ENCODE measurements at places on chromosomes 16 and 17.

GRCh38 chr17:62714016-62714777, 86.7 kb downstream of the MRC2 start:
- no peak for DNase-seq

DNA sequence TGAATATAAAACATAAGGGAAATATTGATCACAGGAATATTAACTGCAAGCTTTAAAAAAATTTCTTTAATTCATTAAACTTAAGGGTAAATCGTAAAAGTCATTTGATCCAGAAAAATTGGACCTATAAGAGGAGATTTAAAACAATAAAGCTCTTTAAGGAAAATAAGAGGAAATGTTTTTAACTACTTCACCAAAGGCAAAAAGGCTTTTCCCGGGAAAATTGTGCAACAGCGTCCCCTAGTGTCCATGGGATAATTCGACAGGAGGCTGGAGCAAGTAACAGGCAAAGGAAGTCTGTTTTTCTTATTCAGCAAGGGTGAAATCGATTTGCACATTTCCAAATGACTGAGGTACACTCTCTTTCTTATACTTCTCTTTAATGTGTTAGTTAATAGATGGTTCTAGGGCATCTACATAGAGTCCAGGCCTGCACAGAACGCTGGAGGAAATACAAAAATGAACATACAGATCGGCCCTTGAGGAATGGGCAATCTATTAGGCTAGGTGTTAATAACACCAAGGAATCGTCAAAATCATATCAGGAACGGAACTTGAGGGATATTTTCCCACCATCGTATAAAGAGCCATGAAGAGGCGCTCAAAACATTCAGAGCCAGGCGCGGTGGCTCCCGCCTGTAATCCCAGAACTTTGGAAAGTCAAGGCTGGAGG, 61.4 kb downstream of the ZNF18 start:
- DNase-seq, result no peak

DNA sequence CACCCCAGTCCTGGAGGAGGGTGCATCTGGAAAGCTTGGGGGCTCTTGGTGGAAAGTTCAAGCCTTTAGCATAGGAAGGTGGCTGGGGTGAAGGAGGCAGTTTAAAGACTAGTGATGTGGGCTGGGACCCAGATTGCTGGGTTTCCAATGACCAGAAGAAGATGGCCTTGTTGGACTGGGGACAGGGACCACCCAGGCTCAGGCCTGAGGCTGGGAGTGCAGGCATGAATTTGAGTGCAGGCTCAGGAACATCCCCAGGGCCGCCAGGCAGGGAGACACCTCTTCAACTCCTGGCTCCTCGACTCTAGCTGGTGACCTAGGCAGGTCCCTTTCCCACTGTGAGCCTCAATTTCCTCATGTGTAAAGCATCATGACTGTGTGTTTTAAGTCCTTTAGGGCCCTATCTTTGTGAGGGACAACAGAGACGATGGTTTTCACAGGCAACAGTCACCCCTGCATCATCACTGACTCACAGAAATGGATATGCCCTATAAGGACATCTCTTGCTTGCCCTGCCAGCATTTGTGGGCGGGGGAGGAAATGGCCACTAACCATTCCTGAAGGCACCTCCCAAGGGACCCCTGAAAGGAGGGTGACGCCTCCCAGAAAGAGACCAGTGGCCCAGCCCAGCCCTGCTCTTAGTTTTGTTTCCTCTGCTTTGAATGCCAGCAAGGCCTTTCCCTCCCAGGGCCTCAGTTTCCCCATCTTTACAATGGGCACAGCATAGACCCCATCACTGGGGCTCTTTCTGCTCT, 11.1 kb downstream of the NLRC5 start:
- DNase-seq, result peak; percentile 46

DNA sequence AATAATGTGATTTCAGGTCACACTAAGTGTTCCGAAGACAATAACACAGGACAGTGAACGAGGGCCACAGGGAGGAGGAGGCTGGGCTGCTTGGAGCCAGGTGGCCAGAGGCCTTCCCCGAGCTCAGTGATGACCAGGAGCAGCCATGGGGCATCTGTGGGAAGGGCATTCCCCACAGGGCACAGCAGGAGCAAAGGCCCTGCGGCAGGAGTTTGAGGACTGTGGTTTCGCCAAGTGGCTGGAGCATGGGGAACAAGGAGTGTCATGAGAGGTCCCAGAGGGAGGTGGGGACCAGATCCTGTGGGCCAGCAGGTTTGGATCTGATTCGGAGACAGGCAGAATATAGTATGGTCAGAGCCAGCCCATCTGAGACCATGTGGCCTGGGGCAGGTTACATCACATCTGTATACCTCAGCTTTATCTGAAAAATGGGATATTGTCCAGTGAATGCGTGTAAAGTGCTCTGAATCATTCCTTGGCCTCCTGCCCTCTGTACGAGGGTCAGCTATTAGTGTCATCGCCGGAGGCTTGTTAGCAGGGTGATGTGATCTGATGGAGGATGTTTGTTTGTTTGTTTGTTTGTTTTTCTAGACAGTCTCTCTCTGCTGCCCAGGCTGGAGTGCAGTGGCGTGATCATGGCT, 176.8 kb downstream of the KATNIP start:
- DNase-seq, result no peak

GRCh38 chr16:83781-84615, 6.0 kb downstream of the MPG start:
- no peak for DNase-seq

GRCh38 chr16:12767897-12768296, 35.8 kb downstream of the CPPED1 start:
- DNase-seq, result peak; percentile 74

DNA sequence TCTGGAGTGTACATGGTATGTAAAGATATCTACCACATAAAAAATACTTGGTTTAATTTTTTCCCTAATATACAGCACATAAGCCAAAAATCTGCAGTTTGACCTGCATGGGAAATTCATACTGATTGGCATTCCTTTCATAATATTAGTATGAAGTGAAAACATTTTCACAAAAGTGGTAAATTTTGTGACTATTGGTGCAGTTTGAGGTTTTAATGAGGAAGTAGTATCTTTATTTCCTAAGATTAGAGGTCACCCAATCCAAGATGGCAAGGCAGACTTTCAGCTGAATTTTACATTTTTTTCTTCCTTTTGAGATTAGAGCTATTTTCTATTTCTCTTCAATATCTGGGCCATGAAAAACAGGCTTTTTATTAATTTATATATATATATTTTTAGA, 21.2 kb downstream of the METTL9 start:
- DNase-seq, result no peak

DNA sequence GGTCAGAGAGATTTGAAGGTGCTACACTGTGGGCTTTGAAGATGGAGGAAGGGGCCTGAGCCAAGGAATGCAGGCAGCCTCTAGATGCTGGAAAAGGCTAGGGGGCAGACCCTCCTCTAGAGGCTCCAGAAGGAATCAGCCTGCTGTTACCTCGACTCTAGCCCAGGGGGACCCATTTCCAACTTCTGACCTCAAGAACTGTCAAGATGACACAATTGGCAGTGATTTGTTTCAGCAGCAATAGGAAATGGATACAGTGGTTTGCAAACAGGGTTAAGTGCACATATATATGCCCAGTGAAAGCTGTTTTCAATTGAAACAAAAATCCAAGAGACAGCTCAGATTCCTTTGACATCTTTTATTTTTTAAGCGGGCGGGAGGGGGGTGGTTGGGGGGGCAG, 3.7 kb upstream of the ZDHHC1 start:
- DNase-seq, result no peak

- no peak for DNase-seq
Measured at GRCh38 chr16:24070851-24071250, 185.3 kb upstream of the CACNG3 start.

DNA sequence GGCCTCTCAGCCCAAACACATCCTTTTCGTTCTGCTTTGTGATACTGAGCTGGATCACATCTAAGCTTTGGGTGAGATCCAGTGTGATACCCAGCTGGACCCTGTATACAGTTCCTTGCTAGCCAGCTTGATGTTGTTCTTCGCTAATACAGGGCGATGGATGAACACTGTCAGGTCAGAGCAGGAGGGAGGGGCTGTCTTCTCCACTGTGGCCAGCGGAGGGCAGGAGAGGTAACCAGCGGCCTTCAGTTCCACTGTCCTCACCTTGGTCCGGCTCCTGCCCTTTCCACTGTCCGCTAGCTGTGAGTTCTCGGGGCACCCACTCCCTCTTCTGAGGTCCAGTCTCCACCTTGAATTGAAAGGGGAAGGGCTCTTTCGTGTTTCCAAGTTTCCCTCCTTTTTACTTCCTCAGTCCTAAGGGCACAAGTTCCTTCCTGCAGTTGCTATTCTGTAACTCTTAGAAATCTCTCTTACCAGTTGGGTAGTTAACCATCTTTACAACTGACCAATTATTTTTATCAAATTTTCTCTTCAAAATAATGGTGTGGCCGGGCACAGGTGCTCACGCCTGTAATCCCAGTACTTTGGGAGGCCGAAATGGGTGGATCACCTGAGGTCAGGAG, 3.0 kb upstream of the ZNF213 start:
- no peak for DNase-seq

- no peak for DNase-seq
Measured at GRCh38 chr17:12024327-12024726, 3.6 kb downstream of the MAP2K4 start.

DNA sequence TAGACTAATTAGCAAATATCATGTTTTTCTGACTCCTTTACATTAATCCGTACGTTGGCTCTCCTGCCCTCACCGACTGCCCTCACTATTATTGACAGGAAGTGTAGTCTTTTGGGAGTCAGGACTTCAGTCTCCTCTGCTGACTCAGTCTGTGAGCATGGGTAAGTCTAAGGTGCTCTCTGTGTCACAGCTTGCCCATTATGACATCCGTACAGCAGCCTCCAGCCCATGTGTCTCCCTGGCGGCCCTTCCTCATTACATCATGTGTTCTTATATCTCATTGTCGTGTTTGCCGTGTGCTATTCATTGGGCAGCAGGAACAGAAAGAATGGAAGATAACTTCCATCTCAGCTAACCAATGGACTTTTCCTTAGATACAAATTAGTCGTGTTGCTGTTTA, 77.5 kb downstream of the MRTFB start:
- no peak for DNase-seq

DNA sequence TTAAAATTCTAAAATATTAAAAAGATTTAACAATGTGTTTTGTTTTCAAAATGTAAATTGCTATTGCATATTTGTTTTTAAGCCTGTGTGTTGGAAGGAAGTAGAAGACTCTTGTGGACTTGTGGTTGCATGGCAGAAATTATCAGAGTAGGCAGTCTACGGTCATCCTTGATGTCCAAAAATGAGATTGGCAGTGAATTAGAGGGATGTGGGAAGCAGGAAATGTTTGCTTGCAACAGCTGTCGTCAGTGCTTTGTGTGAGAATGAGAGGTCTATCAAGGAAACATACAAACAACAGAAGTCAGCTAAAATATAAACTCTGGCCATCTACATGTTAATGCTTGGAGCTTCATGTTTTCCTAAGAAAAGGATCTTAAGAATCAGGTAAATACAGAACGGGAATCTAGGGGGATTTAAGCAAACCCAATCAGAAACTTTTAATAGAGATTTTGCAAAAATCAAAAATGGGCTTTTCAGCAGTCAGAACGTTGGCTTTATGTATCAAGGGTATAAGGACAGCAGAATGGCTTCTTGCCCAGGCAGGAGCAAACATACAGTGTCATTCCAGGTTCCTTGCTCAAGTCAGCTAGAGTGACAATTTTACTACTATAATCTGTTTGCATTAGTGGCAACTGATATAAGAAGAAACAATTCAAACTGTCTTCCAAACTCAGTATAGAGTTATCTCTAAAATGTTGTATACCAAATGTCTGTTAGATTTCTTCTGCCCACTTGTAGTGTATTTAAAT, 196.7 kb downstream of the CYB561 start:
- DNase-seq, result no peak

DNA sequence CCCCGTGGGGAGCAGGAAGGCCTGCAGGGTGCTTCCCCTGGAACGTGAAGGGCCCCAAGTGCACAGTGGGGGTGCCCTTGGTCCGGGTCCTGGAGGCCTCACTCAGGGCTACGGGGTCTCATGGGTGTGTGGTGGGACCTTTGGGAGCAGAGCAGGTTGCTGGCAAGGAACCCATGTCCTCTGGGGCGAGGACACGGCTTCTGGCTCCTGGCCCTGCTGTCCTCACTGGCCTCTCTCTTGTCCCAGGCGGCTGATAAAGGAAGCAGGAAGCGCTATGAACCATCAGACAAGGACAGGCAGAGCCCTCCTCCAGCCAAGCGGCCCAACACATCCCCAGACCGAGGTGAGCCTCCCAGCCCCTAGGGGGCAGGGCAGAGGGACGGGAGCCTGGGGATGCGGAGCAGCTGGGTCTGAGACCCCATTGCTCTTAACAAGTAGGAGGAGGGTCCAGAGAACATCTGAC, 9.8 kb upstream of the IL17C start:
- DNase-seq, result no peak

GRCh38 chr17:13939222-13939621, 130.1 kb upstream of the COX10 start:
- DNase-seq, result no peak

DNA sequence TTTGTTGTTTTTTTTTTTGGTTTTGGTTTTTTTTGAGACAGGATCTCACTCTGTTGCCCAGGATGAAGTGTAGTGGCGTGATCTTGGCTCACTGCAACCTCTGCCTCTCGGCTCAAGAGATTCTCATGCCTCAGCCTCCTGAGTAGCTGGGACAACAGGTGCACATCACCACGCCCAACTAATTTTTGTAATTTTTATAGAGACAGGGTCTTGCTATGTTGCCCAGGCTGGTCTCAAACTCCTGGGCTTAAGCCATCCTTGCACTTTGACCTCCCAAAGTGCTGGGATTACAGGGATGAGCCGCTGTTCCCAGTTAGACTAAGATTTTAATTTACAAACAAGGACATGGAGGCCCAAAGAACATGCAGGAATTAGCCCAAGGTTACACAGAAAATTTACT, 91.8 kb upstream of the NOL11 start:
- no peak for DNase-seq

GRCh38 chr17:50360486-50361115, 12.4 kb downstream of the MRPL27 start:
- no peak for DNase-seq
